Activated CD8-positive, alpha-beta T cell treated with anti-CD3 and anti-CD28 coated beads for 36 hours (primary cell): ENCODE measurements at places on chromosomes 13 and 19.

DNA sequence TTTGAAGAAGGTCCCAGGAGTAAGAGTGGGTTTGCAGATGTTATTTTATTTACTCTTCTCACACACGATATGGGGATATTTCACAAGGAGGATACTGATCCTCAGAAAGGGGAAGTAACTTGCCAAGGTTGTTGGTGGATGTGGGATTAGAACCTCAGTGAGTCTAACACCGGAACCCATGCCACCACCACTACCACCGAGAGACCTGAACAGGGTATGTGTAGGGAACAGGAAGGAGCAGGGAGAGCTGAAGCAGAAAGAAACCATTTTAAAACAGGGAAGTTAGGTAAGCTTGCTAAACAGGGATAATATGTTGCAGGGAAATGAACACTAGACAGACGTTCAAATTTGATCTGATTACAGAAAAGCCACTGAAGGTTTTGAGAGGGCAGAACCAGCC lies 11.6 kb upstream of the CEACAM3 start:
- no peak for DNase-seq

GRCh38 chr13:60169239-60170031 lies 5.7 kb upstream of the DIAPH3 start:
- DNase-seq: no peak

GRCh38 chr13:85074543-85075313 lies 724.5 kb downstream of the SLITRK6 start:
- no peak for DNase-seq

DNA sequence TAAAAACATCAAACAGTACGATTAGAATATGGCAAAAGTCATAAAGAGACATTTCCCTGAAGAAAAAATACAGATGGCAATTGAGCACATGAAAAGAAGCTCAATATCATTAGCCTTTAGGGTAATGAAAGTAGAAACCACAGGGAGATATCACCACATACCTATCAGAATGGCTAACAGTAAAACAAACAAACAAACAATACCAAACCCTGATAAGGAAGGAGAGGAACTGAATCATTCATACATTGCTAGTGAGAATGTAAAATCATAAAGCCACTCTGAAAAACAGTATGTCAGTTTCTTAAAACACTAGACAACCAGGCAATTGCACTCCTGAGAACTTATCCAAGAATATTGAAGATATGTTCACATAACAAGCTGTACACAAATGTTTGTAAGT lies 1342.5 kb upstream of the SLC10A2 start:
- DNase-seq: no peak

DNA sequence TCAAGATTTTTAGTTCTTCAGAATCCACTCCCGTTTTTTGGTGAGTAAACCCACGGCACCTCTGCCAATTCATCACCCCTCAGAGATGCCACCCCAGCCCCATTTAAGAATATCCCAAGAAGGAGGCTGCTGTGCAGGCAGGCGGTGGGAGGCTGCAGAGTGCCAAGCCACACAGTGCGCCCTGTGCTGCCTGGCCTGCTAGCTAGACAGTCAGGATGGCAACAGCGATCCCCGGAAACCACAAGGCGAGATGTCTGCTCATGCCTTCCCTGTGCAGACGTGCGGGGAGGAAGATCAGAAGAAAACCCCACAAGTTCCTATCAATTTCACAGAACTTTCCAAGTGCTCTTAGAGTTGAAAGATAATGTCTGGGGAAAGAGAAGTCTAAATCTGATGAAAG lies 64.8 kb upstream of the GPR183 start:
- DNase-seq: peak; percentile 66

GRCh38 chr19:16252459-16253205 lies 54.9 kb downstream of the AP1M1 start:
- DNase-seq: no peak

DNA sequence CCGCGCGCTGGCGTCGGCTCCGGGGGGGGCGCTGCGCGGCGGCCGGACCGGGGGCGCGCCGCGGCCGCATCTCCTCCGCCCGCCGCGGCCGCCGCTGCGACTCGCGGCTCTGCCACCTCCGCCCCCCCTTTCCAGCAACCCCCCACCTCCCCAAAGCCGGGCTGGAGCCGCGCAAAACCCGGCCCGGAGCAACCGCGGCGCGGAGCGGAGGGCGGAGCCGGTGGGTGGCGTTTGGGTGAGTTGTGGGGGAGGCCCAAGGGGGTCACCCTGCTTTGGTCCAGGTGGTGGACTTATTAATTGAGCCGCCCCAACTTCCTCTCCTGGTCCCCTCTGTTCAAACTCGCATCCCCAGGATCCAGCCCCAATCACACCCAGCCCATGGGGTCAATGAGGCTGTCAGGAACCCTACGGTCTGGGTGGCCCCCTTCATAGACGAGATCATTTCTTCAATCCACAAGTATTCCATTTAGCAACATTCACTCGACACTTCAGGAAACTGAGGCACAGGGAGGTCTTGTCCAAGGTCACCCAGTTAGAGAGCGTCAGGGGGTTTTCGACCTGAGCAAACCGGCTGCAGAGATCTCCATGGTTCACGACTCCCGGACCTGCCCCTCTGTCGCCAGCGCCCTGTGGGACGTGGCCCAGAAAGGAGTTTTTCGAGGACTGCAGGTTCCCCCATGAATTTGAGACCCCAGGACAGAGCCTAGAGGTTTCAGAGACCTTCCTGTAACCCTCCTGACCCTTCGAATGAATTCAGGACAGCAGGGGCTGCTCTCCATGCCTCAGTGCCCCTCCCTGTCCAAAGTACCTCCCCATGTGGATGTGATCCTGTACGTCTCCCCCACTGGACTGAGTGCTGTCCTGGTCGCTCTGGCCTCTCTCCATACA lies 22.4 kb upstream of the SEMA6B start:
- peak; percentile 30 for DNase-seq

DNA sequence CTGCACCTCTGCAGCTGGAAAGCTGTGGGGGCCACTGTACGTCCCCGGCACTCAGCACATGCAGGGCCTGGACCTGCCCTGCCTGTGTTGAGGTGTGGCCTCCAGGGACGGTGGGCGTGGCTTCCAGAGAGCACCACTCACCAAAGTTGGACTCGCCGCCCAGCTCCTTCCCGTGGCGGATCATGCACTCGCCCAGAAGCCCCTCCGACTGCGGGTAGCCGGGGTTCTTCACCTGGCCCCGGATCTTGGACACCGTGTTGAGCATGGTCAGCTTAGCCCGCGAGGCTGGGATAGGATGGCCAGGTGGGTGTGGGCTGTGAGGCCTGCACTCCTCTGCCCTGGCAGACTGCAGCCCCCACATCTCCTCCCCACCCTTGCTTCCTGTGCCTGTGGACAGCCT lies 22.0 kb downstream of the MPND start:
- DNase-seq: no peak

DNA sequence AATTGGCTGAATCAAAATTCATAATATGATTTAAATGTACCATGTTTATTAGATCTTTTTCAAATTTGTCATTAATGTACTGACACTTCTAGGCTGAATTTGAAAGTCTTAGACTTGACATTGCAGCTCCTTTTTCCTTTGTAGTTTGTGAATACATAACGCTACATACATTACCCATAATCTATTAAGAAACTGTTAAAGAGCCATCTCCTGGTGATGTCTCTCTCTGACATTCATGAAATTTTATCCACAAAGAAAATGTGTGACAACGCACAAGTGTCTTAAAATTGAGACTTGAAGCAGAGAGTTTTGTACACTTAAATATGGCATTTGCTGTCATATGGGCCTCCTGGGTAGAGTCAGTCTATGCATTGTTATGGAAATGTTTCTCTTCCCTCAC lies 320.2 kb upstream of the ARGLU1 start:
- no peak for DNase-seq

GRCh38 chr19:22617614-22618320 lies 16.4 kb upstream of the ZNF492 start:
- DNase-seq: no peak

- DNase-seq: no peak
Observed at GRCh38 chr19:53518716-53519115, 19.2 kb upstream of the ZNF331 start.

DNA sequence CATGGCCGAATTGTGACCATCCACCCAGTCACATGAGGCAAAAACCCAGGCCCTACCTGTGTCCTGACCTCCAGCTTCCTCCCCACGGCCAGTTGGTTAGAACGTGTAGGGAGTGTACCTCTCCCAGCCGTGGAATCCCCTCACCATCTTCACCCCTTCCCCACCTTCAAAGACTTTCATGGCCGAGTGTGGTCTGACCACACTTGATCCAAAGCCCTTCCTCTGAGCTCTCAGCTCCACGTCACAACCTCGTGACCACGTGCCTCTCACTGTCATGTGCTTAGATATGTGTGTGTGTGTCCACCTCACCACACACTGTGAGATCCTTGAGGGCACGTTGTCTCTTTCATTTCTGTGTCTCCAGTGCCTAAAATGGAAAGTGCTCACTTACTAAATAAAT lies 48.6 kb upstream of the UBE2L5 start:
- peak; percentile 73 for DNase-seq

GRCh38 chr13:84844473-84844872 lies 954.7 kb downstream of the SLITRK6 start:
- DNase-seq: no peak

GRCh38 chr19:17391371-17392151 lies 2.4 kb downstream of the CCDC194 start:
- no peak for DNase-seq

DNA sequence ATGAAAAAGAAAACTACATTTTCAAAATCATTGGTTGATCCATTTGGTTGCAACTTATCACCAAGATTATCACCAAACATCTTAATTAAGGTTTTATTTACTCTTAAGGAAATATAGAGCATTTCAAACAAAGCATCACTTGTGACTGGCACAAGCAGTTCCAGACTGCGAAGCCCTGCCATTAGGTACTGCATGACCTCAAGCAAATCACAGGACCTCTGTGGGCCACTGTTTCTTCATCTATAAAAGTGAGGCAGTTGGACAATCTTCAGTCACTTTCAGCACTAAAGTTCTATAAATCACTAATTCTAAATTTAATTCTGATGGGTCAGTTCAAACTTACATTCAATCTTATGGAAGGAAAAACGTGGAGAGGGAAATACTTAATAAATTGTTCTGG lies 2.0 kb downstream of the ELF1 start:
- DNase-seq: peak; percentile 56

DNA sequence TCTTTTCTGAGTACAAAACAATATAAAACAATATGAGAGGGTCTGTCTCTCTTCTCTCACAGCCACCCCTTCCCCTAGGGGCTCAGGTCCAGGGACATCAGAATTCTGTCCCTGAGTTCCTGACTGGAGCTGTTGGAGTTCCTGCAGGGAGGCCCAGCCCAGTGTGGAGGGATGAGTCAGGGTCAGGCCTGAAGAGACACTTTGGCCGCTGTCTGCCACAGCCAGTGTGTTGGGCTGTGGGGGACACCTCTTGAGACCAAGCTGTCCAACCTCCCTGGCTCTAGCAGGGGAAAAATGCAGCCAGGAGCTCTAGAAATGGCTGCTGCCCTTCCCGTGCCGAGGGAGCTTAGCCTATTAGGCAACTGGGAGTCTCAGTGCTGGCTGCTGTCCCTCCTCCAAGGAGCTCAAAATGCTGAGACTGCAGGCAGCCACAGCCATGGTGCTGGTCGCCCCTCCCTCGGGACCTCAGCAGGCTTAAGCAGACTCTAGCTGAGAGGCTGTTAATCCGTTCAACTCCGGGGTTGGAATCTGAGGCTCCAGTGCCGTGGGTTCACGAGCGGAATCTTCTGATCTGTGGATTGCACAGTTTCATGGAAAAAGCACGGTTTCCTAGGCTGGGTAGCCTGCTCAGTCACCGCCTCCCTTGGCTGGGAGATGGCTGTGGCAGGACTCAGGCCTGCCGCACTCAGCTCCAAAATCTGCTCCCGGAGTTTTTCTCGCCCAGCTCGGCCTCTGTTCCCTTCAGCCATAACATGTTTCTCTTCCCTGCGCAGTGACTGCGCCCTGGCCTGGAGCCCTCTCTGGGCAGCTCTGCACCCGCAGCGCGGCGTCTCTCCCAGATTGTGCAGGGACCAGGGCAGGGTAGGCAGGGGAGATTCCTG lies 3.8 kb upstream of the ZNF626 start:
- no peak for DNase-seq
